ENCODE measurements at places on chromosomes 5 and 9.

DNA sequence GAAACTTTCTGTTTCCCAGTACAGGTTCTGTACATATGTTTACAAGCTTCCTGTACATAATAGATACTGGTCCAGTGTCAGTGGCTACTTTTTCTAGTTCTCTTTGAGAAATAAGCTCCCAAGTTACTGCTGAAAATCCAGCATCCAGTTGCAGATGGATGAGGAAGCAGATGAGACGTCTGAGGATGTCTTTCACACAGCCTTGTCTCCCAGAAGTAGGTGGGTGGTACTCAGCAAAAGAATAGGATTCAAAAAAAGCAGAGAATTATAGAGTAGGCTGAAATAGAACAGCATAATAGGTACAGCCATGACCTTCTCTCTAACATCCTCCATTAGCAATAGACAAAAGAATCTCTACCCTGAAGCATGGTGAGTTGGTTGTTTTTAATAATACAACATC is 77.7 kb downstream of the BRINP1 start:
- DNase-seq: no peak

- DNase-seq: peak; percentile 30
Observed at GRCh38 chr9:128771094-128771721, 519 bp downstream of the ZER1 start.

GRCh38 chr9:18346745-18347144 is 127.2 kb upstream of the ADAMTSL1 start:
- DNase-seq: no peak

GRCh38 chr9:2418619-2419018 is 203.0 kb upstream of the VLDLR start:
- DNase-seq: peak; percentile 78

DNA sequence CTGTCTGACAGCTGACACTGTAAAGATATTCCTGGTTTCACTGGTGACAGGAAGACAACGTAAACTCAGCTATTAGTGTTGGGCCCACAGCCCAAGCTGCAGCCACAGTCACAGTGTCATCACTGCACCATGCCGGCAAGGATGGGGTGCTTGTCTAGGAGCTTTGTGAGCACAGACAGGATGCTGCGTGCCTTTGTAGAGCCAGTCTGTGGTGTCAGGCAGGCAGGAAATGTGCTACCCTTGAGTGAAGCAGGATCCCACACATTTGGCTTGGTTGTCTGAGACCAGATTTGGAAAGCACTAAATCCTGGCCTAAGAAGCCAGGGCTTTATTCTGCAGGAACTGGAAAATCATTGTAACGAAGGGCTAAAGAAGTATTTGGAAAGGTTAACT is 121.6 kb upstream of the ADAMTS16 start:
- DNase-seq: no peak
